ENCODE measurements at places on chromosomes 3 and 15. TPM values are rescaled to one million over a fixed set of nuclear protein-coding genes. Genes with fewer than 3 reads are reported as not detected.

Gene TRH
- total RNA-seq: not detected

Gene CCRL2
- total RNA-seq: 3.7 TPM

Gene TLR9
- total RNA-seq: not detected

Gene PP2D1
- total RNA-seq: not detected

Gene TRANK1
- 1.4 TPM for total RNA-seq

Gene C3orf85
- not detected for total RNA-seq

Gene GOLGA6L7
- not detected for total RNA-seq

Gene FBXO40
- total RNA-seq: 0.05 TPM

Gene TCF12
- total RNA-seq: 96.2 TPM

Gene IQSEC1
- 3.0 TPM for total RNA-seq

Gene GPR156
- 0.11 TPM for total RNA-seq

Gene AP3B2
- not detected for total RNA-seq

Gene ADGRG7
- not detected for total RNA-seq

Gene CNTN3
- 3.0 TPM for total RNA-seq

Gene ERICH6
- total RNA-seq: not detected

Gene NEK10
- total RNA-seq: 1.0 TPM

Gene HDC
- total RNA-seq: not detected

Gene SKOR1
- total RNA-seq: not detected

Gene PROK2
- total RNA-seq: not detected

Gene CCR9
- total RNA-seq: not detected

Gene GCNT3
- total RNA-seq: 0.79 TPM

Gene NBEAL2
- 42.7 TPM for total RNA-seq

Gene REC114
- total RNA-seq: not detected

Gene FSIP1
- total RNA-seq: 0.43 TPM

Gene ATP1B3
- total RNA-seq: 75.3 TPM

Gene PLA2G4E
- total RNA-seq: 0.07 TPM

Gene CPA3
- not detected for total RNA-seq

Gene OXSR1
- 35.6 TPM for total RNA-seq

Gene HES1
- 26.3 TPM for total RNA-seq

Gene SPATA12
- total RNA-seq: 1.6 TPM

Gene MEX3B
- total RNA-seq: 1.9 TPM

Gene P2RY13
- total RNA-seq: not detected

Gene UCN2
- total RNA-seq: 20.4 TPM

Gene KBTBD13
- total RNA-seq: not detected

Gene GNAT1
- not detected for total RNA-seq

Gene C3orf38
- total RNA-seq: 25.9 TPM

Gene RCCD1
- 14.0 TPM for total RNA-seq

Gene GOLGA6L10
- 0.31 TPM for total RNA-seq

Gene CYP1A2
- not detected for total RNA-seq

Gene PRR20G
- not detected for total RNA-seq

Gene GABRA5
- 0.97 TPM for total RNA-seq

Gene STRA6
- total RNA-seq: not detected

Gene ACVR2B
- total RNA-seq: 1.9 TPM

Gene ZNF860
- 0.08 TPM for total RNA-seq

Gene CPLX3
- total RNA-seq: 0.26 TPM

Gene CGNL1
- 2.3 TPM for total RNA-seq

Gene CCDC13
- total RNA-seq: not detected

Gene PLA2G4B
- 3.1 TPM for total RNA-seq

Gene HACD2
- 48.7 TPM for total RNA-seq

Gene IQCF5
- total RNA-seq: not detected

Gene SLC12A1
- not detected for total RNA-seq

Gene CLDN11
- not detected for total RNA-seq

All from HT1080 (cell line).